ENCODE measurements at places on chromosomes 11 and 22.
A peak's percentile ranks its signal among the peaks of the same experiment; 100 is the strongest.

- DNase-seq: no peak
These were observed 38.4 kb downstream of the TPCN2 start for GRCh38 chr11:69087133-69087524.

GRCh38 chr11:27031754-27032153, 8.9 kb upstream of the BBOX1 start:
- DNase-seq: no peak

- DNase-seq: no peak
These were observed 26.0 kb downstream of the CHID1 start for GRCh38 chr11:884578-885070.

- DNase-seq: no peak
These were observed 48.5 kb downstream of the PACSIN2 start for GRCh38 chr22:42966497-42966896.

GRCh38 chr11:134228625-134229024, 4.2 kb downstream of the VPS26B start:
- no peak for DNase-seq

DNA sequence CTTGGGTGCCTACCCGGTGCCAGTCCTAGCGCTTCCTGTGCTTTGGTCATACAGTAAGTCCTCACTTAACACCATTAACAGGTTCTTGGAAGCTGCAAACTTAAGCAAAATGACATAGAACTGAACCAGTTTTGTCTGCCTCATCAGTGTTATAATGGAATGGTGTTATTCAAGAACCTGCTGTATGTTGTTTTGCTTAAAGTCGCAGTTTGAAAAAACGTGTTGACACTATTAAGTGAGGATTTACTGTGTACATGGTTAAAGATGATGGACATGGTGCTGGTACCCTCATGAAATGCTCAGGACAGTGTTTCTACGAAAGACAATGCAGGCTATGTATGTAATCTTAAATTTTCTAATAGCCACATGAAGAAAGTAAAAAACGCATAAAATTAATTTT, 41.3 kb downstream of the PPP6R3 start:
- DNase-seq: no peak

DNA sequence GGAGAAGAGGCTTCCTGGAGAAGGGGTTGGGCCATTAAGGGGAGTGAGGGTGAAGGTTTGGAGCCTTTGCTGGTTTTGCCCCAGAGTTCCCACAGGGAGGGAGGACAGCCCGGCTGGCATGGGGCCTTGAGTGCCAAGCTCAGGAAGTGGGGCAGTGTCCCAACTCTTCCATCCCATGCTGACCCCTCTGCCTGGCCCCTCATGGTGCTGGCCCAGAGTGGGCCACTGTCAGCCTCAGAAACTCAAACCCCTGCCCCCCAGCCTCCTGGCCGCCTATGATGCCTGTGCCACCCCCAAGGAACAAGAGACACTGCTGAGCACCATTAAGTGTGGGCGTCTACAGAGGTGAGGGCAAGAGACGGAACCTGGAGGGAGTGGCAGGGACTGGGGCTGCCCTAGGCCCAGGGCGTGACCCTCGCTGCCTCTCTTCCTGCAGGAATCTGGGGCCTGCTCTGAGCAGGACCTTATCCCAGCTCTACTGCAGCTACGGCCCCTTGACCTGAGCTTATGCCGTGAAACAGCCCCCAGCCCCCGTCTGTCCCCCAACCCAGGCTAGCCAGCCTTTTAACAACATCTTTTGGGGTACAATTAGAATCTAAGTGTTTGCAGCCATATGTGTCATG, 5.4 kb downstream of the MUS81 start:
- no peak for DNase-seq

DNA sequence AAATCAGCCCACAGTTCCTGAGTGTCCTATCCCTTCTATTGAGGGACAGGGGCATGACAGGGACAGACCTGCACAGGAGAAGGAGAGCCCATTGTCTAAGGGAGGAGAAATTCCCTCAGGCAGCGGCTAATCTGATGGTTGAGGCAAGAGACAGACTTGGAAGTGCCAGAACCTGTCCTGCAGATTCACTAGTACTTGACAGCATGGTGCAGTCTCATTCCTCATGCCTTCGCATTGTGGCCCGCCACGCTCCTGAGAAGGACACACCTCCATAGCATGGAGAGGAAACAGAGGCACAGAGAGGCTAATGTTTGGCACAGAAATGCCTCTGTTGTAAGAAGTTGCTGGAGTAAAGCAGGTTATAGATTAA, 3.2 kb downstream of the P2RY6 start:
- no peak for DNase-seq

- DNase-seq: no peak
These were observed 1.1 kb upstream of the IRAG1 start for GRCh38 chr11:10694486-10695239.

DNA sequence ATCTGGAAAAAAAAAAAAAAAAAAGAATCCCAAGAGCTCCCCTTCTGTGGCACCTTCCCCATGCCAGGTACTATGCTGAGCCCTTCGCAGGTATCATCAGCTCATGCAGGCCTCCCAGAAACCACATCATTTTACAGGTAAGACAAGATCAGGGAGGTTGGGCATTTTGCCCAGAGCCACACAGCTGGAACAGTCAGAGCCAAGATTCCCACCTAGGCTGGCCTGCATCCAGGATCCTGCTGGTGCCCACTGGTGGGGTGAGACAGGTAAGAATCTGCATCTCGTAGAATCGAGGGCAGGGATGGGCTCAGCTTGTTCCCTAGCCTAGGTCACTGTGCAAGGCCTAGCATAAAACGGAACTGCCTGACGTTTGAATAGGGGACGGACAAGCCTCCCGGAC, 15.7 kb upstream of the MEN1 start:
- no peak for DNase-seq

GRCh38 chr11:1640076-1640946, 10.7 kb downstream of the KRTAP5-5 start:
- DNase-seq: peak; percentile 61

DNA sequence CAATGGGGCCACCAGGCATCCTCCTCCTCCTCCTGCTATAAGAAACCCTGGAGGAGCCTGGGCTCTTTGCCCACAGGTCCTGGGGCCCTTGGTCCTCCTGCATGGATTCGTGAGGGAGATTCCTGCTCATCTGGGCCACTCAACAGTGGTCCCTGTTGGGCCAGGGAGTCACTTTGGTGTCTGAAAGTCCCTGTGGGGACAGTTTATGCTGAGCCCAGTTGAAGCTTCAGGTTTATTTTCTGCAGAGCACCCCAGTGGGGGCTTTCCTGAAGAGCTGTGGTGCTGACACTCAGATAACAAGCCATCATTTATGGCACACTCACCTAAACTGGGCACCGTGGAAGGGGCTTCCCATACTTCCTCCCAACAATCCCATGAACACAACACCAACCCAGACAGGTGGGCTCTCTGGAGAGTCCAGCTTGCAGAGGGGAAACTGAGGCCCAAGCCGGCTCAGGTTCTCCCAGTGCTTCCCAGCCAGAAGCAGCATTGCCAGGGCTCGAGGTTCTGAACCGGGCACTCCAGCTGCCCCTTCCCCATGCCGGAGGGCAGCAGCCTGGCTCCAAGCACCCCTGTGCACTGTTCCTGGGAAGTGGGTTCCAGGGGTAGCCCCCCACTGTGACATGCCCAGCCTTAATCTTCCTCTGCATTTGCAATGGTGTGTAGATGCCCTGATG, 91.3 kb downstream of the MYEOV start:
- no peak for DNase-seq

- no peak for DNase-seq
These were observed 690 bp upstream of the UVRAG start for GRCh38 chr11:75814363-75814676.

DNA sequence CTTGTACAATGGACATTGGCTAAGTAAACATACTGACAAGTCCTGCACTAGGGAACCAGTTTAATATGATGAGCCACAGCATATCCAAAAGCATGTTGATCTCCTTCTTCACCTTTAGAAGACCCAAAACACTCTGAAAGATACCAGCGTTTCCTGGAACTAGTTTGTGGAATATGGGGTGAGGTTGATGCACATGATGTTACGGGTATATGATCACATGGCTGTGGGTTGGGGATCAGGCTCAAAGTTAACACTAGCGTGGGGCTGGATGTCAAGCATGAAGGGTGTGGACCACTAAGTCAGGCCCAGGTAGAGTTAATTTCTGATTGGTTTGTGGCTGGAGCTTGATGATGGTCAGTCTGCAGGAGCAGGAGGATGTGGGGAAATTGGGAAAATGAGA, 9.0 kb downstream of the IGLL5 start:
- no peak for DNase-seq

- no peak for DNase-seq
These were observed 65.7 kb downstream of the FLI1 start for GRCh38 chr11:128759597-128759996.

DNA sequence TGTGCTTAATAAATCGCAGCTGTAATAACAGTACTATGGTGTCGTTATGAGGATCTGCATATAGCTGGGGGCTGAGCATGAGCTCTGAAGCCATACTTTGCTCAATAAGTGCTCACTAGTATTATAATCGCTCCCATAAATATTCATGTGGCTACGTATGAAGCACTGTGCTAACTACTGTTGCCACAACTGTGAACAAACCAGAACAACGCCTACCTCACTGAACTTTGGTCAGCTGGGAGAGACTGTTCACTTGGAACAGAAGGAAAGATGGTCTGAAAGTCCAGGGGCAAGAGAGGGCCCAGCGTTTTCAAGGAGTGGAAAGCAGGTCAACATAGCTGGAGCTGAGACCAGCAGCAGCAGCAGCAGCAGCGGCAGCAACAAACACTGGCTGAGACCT, 141.6 kb downstream of the EFCAB6 start:
- DNase-seq: no peak

All from HTR-8/SVneo (cell line).